ENCODE measurements at places on chromosomes 7 and 10.
A peak's percentile ranks its signal among the peaks of the same experiment; 100 is the strongest.

DNA sequence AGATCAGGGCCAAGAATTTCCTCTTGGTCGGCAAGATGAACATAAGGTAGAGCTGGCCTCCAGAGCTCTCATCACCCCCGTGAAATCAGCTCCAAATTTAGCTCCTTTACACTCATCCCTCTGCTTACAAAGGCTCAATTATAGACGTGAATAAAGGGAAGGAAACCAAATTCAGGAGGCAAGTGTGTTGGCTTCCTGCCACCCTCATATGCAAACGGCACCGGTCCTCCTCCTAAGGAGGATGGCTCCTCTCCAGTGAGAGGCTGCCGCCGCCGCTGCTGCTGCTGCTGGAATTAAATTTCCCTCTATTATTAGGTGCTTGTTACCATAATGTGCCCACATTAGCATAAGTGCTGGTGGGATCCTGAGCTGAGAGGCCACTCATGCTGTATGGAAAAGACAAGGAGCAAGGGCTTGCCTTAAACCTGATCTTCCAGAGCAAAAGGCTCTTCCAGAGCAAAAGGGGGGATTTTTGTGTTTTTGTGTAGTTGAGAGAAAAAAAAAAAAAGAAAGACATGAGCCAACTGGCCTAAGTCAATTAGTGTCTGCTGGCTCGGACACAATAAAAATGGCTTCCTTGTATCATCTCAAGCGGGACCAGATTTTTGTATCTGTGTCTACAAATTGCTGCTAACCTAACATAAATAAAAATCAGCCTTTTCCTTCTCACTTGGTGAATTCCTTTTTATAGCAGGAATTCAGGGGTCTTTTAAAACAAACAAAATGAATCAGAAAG is 68.4 kb downstream of the CDHR3 start:
- DNase-seq, result peak; percentile 95

- DNase-seq, result no peak
Measured at GRCh38 chr10:77106676-77107075, 530.9 kb downstream of the KCNMA1 start.

DNA sequence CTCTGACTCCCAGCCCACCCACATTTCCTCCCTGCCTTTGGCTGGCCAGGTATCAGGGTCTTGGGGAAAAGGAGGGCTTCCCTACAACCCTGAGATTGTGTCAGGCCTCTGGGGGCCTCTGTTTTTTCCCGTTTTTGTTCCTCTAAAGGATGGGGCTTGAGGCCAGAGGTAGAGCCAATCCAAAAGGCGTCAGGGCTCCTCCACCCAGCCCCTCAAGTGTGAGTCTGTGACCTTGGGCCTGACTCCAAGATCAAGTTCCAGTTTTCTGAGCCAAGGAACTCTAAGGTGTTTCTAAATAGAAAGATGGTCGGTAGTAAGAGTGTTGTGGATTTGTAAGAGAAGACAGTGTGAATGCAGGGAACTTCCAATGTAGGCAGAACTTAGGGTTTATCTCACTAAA is 6.6 kb downstream of the EEPD1 start:
- no peak for DNase-seq

GRCh38 chr10:11074536-11075267 is 57.0 kb downstream of the CELF2 start:
- DNase-seq, result no peak

GRCh38 chr7:149245744-149246143 is 6.3 kb downstream of the ZNF212 start:
- DNase-seq, result no peak

- DNase-seq, result peak; percentile 85
Measured at GRCh38 chr10:97075961-97076525, 109.7 kb downstream of the SLIT1 start.

DNA sequence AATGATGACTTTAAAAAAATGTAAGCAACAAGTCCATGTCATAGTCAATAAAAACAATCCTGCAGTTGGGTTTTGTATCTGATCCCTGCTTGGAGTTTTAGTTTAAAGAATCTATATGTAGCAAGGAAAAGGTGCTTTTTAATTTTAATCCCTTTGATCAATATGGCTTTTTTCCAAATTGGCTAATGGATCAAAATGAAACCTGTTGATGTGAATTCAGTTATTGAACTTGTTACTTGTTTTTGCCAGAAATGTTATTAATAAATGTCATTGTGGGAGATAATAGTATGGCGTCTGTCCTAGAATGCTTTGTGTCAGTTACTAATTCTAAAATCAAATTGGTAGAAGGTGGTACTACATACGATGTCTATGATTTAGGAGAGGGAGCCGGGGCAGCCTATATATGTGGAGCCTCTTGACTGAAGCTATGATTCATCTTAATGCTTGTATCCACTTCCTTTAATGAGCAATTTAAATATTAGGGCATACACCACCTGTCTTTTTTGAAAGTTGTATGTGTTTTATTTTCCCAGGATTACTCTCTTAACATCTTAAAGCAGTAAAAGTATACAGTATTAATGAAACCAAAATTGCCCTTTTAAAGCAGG is 10.3 kb upstream of the PBLD start:
- DNase-seq, result no peak

DNA sequence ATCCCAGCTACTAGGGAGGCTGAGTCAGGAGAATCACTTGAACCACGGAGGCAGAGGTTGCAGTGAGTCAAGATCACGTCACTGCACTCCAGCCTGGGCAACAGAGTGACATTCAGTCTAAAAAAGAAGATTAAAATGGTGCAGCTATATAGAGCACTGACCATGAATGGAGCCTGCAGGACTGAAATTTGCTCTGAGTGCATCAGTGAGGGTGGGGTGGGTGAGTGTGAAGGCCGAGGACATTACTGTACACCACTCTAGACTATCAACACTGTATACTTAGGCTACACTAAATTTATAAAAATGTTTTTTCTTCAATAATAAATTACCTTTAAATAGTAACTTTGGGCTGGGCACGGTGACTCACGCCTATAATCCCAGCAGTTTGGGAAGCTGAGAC is 294.7 kb downstream of the PTPRN2 start:
- no peak for DNase-seq

DNA sequence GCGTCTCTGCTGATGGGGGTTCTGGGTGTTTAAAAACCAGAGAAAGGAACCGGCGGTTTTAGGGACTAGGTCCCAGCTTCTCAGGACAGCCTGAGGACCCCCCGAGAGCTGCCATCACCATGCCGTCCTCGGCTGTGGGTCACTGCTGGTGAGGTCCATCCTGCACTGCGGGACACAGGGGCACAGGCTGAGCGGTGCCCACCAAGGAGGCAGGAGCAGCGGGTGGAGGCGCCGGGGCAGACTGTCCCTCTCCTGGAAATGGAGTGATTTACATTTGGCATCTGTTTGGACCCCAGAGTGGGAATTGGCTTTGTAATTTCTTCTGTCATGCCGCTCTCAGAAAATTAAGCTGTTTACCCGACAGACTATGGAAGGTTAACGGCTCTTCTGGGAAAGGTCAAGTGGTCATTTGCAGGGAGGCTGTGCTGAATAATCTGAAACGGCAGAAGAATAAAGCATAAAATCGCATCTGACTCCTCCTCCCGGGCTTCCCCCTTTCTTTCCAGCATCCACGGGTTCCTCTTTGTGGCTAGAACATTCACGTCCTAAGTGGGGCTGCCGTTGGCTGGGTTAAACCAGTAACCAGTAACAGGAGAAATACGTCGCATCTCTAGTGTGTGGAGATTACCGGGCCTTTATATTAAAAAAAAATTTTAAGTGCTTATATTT is 31.7 kb downstream of the LHPP start:
- DNase-seq, result no peak

- DNase-seq, result no peak
Measured at GRCh38 chr7:149175150-149175549, 20.2 kb upstream of the ZNF282 start.

- DNase-seq, result no peak
Measured at GRCh38 chr10:97733256-97733655, 3.7 kb upstream of the ZFYVE27 start.

GRCh38 chr7:129103561-129104324 is 40.8 kb upstream of the TSPAN33 start:
- DNase-seq, result no peak

- DNase-seq, result peak; percentile 32
Measured at GRCh38 chr10:51654918-51655317, 44.5 kb downstream of the CSTF2T start.

- DNase-seq, result no peak
Measured at GRCh38 chr10:30804478-30805055, 175.0 kb upstream of the LYZL2 start.

GRCh38 chr7:78472519-78472918 is 673.9 kb downstream of the PHTF2 start:
- DNase-seq, result no peak

- DNase-seq, result no peak
Measured at GRCh38 chr10:122699796-122700455, at the start of gene C10orf120. C10orf120 (minus strand) TSS chr10:122699846; CDS start chr10:122699790, 56 bp downstream.

All from NCI-H69 (cell line).